ENCODE measurements at places on chromosomes 6 and 20.

DNA sequence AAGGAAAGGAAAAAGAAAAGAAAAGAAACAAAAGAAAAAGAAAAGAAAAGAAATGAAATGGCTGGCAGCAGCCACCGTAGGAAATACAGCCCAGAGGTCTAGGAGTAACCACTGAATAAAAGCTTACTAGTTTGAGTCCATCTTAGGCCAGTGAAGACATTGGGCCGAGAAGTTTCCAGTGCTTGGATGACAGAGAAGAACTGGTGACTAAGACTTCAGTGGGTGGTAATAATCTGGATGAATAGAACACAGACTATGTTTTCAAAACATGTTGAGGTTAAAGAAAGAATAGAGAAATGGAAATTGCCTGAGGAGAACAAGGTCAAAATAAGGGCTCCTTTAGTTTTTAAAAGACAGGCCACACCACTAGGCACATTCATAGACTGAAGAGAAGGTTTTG lies 198.8 kb downstream of the ATXN1 start:
- no peak for DNase-seq

DNA sequence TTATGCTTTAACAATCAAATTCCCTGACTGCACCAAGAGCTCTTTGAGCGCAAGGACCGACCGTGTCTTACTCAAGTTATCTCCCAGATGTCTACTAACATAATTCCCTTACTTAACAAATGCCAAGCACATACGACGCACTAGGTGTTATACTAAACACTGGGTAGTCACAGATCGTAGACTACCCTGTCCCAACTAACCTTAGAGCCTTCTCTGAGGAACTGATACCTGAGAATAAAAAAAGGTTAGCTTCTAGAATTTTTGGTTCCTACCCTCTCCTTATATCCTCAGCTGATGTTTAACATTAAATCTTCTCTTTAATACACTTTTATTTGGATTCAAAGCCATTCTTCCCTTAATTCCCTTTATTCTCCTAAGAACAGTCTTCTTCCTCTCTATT lies 38.5 kb downstream of the EPB41L2 start:
- no peak for DNase-seq

DNA sequence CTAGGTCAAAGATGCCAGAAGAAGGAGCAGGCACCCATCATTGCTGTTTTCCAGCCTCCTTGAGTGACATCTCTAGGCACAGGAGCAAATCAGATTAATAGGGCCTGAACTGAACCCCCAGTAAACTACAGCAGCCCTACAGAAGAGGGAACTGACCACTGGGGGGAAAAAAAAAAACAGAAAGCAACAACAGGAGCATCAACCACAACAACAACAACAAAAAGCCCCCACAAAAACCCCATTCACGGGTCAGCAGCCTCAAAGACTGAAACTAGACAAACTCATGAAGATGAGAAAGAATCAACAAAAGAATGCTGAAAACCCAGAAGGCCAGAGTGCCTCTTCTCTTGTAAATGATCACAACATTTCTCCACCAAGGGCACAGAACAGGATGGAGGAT lies 537.4 kb upstream of the BTBD3 start:
- no peak for DNase-seq

DNA sequence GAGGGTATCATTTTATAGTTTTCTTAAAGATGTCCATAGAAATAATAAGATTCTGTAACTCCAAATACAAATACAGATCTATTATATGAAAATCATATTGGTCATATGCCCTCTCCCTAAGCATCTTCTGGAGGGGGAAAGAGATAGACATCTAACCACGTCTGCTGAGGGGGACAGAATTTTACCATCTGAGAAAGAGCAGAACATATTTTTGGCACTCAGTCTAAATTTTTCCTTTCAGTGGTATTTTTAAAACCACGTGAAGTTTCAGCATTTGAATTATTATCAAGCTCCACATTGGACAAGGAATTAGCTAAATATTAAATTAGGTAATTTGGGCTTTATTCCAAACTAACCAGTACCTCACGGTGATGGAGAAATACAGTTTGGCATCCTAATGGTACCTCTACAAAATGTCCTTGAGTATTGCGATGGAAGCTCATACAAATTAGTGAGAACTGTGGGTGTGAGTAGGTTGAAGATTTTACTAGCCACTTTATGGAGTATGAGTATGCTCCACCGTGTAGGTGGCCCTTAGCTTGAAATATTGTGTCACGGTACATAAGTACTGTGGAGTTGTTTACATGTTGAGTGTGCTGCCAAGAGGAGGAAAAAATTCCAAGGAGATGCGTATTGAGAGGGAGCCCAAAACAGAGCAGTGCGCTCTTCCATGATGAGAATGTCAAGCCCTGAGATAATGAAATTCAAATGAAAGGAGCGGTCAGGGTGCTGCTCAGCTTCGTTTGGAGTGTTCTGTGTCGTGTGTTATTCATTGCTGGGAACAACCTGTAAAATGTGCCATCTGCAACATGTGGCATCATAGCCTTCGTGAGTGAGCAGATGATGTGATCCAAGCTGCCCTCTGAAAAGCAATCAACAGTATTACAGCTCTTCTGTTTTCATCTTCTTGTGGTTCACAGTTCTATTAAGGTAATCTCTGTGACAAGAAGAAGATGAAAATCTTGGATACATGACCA lies 48.4 kb upstream of the PHACTR2 start:
- DNase-seq, result no peak

DNA sequence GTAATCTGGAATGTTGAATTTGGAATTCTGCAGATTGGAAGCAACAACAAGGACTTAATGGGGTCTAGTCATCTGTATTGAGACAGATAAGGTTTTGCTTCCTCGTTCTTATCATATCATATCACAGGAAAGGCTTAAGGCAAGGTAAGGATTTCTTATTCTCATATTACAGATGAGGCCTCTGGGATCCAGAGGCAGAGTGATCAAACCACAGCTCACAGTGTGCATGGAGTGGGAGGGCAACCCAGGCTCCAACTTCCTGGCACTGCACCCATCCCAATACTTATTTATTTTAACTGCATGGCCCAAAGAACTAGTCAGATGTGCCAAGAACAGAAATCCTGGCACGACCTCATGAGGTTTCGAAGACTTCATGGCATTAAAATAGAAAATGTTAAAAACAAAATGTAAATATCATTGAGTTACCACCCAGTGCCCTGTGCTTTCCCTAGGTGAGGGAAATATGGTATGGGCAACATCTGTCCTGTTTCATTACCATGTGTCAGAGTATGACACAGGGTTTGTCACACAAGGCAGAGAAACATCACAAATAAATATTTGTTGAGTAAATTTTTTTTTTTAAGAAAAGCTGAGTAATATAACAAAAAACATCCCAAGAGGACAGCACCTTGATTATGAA lies 191.9 kb downstream of the ISM1 start:
- DNase-seq, result no peak

DNA sequence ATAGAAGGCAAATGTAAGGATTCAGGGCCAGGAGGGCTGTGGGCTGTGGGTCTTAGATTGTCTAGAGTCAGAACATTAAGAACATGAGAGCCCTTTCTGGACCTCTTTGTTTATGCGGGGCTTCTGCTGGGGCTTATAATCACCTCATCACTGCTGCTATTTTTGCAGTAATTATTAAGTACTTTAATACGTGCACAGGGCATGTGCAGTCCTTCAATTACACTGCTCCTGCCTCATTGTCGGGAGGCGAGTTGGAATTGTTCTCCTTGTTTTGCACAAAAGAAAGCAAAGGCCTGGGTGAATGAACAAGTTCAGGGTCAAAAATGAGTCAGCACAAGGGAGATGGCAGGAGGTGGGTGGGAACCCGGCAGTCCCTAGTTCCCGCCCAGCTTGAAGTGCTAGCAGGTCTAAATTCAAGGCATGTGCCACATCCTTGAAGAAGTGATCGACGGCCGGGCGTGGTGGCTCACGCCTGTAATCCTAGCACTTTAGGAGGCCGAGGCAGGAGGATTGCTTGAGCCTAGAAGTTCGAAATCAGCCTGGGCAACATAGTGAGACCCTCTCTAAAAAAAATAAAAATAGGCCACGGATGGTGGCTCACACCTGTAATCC lies 34.4 kb upstream of the PTPN1 start:
- DNase-seq, result no peak

DNA sequence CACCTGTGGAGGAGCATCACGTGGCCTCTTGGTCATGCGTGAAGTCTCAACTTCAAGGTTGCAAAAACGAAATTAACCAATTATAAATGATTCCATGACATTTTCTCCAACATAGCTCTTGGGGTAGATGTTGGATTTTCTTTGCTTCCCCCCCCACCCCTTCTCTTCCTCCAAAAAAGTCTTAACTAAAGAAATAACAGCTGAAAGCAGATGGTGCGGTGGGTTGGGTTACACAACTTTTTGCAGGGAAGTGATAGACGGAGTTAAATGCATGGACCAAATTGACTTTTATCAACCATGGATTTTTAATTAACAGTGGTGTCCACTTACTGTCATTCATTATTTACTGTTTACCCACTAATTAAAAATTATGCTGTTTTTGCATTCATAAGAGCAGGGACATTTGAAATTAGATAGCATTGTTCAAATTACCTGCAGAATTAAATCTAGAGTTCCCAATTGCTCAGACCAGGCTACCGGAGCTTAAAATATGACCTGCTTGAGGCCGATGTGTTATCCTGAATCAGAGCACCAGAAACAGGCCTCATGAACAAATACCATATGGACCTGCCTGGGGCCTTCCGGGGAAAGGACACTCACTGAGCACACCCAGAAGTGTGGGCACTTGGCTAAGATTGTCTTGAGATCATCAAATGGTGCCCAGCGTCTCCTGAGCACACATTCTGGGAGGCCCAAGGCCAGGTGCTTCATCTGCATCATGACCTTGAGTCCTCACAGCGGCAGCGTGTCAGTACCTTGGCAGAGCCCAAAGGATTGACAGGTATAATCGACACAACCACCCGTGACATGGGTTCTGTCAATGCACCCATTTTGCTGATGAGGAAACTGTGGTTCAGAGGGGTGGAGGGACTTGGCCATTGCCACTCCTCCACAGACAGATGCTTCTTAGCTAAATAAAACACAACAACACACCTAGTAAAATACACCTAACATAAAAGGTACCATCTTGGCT lies 41.5 kb downstream of the APCDD1L start:
- DNase-seq, result no peak

DNA sequence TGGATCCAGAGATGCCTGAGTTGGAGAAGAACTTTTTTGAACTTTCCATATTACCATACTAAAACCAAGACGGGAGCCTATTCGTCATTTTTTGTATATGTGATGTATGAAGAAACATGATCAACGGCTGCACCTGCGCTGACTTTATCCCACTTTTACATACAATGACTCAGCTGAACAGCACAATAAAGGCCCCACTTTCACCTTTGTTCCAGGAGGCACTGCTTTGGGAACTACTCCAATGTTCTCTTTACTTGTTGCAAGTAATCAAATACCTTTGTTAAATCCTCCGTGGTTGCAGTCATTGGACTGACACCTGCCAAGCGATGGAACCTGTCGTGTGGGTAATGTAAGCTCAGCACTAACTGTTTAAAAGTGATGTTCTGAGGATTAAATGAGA lies 17.3 kb upstream of the BTN3A2 start:
- no peak for DNase-seq

GRCh38 chr20:47392015-47392720 lies 35.7 kb upstream of the ZMYND8 start:
- DNase-seq, result no peak

DNA sequence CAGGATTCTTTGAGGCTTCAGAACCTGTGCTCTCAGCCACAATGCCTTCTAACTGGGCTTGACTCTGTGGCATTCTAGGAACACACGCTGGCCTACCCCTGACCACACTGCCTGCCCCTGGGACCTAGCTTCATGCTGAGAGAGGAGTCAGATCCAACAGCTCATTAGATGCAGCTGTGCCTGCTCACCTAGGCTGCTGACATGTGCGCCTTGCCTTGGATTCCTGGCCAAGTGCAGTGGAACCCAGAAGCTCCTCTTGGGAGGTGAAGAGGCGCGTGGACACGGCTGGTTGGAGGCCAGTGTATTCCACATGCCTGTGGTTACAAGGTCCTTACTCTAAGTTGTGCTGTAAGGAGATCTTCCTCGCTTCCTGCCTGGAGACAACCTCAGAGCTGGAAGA lies 24.7 kb upstream of the KCNK16 start:
- no peak for DNase-seq

GRCh38 chr20:46646659-46647380 lies 4.4 kb downstream of the SLC13A3 start:
- no peak for DNase-seq
